Left renal cortex interstitium (tissue), 4 donors: ENCODE measurements at places on chromosomes 3 and 15. TPM values are rescaled to one million over a fixed set of nuclear protein-coding genes. Genes with fewer than 3 reads are reported as not detected.
A peak's percentile ranks its signal among the peaks of the same experiment; 100 is the strongest.

GRCh38 chr3:185813205-185813604 is 11.6 kb downstream of the IGF2BP2 start:
- no peak for DNase-seq

- DNase-seq, result peak; percentile 82
Measured at GRCh38 chr15:48645558-48646330, at the start of gene FBN1. FBN1 (minus strand) TSS chr15:48645709; CDS start chr15:48644769, 940 bp downstream.

DNA sequence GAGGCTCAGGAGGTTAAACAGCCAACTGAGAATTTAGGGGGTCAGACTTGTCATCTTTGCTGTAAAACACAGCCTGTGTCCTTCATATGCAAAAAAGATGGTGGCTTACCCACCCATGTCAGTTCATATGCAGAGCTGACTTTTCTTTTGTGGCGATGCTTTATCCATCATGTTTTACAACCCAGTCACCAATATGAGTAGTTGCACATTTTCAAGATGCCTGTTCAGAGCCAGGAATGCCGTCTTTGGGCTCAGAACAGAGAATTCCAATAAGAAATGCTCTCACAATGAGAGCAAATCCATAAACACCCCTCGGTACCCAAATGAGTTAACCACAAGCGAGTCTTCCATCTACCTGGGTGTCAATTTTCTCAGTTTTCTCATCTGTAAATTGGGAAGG is 83.6 kb downstream of the TIGIT start:
- no peak for DNase-seq

The LSM3 gene
- 19.6 TPM for polyA plus RNA-seq

The SLC6A11 gene
- polyA plus RNA-seq, result 0.81 TPM

The A4GNT gene
- polyA plus RNA-seq, result 2.6 TPM

- no peak for DNase-seq
Measured at GRCh38 chr3:13487403-13487802, 7.3 kb downstream of the HDAC11 start.
